ELR (cell line): ENCODE measurements at places on chromosomes 5 and 9.

- DNase-seq, result peak; percentile 74
These were observed at the start of gene PRUNE2 for GRCh38 chr9:76905791-76906646. Gene PRUNE2 (minus strand): TSS chr9:76906114. CDS start chr9:76905963, 151 bp downstream.

- peak; percentile 88 for DNase-seq
These were observed 24.5 kb downstream of the ERGIC1 start for GRCh38 chr5:172858511-172858989.

- no peak for DNase-seq
These were observed 216.7 kb downstream of the BNC2 start for GRCh38 chr9:16653491-16654399.

DNA sequence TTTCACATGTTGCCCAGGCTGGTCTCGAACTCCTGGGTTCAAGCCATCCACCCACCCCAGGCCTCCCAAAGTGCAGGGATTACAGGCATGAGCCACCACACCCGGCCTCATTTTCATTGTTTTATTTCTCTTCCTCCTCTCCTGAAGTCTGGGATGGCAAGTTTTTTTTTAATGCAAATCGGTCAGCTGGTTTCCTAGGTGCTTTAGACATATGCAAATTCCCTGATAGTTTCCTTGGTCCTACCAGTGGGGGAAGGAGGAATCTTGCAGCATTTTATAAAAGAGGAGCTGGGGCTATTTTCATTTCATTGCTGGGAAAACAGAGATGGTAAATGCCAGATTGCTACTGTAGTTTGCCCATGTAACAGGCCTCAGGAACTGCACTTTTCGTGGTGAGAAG, 179.4 kb downstream of the ACTL7B start:
- DNase-seq, result no peak

DNA sequence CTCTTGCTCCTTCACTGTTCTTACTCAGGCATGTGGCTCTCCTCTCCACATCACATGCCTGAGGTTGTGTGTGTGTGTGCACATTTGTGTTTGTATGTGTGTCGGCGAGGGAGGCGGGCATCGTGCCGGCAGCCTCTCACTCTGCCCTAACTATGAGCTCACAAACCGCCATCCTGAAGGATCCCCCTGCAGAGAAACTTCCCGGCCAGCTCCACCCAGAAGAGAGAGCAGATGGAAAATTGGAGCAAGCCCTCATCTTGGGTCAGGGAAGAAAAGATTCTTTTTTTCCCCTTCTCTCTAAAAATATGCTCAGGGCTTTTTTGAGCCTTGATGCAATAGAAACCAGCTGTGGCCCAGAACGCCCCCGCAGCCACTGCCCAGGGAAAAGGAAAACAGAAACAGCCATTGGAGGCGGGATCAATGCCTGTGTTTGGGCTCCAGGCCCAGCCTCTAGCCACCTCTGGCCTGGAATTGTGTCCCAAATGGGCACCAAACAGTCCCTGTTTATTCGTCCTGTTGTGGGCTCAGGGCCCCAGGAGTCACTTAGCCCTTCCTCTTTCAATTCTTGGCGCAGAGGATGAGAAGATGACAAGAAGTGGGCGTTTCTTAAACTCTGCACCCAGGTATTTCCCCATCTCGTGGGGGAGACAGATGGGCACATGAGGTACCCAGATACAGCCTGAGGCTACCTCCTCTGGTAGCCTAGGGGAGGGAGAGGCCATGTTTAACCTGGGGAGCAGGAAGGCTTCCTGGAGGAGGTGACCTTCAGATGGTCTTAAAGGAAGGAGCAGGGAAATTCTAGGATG, 151.5 kb downstream of the RGS3 start:
- no peak for DNase-seq

DNA sequence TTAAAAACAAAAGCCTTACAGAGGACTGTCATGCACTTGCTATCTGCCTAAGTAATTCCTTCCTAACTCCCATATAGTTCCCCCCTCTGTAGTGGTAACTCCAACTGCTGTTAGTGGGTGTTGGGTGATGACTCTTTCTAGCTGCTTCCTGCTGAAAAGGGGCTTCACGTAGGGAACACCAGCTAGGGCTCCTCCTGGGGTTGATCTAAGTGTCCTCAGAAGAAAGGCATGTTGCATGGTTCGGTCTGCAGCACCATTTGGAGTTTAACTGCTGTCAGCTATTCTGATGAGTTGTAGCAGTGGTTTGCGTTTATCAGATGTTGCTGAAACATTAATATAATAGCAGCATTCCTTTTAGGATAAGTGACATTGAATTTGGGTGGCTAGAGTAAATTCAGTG, 281.9 kb upstream of the TUSC1 start:
- DNase-seq, result no peak

DNA sequence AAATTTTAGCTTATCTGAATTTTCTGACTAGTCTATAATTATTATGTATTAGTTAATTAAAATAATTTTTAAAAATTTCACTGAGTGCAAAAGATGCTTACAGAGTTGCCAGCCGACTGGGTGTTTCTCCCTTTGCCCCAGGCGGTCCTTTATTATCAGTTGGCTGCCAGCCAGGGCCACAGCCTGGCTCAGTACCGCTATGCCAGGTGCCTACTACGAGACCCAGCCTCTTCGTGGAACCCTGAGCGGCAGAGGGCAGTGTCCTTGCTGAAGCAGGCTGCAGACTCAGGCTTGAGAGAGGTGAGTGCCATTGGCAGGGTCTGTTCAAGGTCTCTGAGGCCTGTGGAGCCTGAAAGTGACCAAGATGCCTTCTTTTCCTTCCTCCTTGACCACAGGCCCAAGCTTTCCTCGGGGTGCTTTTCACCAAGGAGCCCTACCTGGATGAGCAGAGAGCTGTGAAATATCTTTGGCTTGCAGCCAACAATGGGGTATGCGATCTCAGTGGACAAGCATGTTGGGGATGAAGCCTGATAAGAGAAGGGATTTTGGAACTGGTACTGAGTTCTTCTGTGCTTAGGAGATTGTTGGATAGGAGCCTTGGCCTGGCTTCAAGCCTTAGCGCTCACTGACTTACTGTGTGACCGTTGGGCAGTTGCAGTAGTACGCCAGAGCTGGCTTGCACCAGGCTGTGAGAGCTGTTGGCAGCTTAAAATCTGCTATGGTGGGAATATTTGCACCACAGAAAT, 10.6 kb downstream of the DELE1 start:
- DNase-seq, result no peak

GRCh38 chr5:177369645-177370440, 12.1 kb downstream of the RGS14 start:
- DNase-seq, result no peak

GRCh38 chr5:173258466-173258865, 23.5 kb upstream of the NKX2-5 start:
- no peak for DNase-seq

DNA sequence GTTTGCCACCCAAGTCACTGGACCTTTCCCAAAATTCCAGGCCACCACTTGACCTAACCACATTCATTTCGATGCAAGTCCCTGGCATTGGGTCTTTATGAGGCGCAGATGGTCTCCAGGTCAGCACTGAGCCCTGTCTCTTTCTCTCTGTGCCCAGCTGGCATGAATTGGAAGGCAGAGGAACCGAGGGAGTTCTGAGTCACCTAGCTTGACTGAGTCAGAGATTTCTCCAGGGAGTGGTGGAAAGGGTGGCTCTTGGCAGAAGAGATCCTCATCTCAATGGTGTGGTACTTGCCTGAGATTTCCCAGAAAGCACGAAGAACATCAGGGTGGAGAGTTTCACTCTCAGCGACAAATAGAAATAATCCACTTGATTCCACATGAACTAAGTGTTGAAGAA, 43.8 kb downstream of the WDR36 start:
- peak; percentile 67 for DNase-seq

- DNase-seq, result no peak
These were observed 70.1 kb downstream of the RFX3 start for GRCh38 chr9:3455717-3456116.

GRCh38 chr5:176578391-176578808, 29.3 kb downstream of the CDHR2 start:
- peak; percentile 71 for DNase-seq

DNA sequence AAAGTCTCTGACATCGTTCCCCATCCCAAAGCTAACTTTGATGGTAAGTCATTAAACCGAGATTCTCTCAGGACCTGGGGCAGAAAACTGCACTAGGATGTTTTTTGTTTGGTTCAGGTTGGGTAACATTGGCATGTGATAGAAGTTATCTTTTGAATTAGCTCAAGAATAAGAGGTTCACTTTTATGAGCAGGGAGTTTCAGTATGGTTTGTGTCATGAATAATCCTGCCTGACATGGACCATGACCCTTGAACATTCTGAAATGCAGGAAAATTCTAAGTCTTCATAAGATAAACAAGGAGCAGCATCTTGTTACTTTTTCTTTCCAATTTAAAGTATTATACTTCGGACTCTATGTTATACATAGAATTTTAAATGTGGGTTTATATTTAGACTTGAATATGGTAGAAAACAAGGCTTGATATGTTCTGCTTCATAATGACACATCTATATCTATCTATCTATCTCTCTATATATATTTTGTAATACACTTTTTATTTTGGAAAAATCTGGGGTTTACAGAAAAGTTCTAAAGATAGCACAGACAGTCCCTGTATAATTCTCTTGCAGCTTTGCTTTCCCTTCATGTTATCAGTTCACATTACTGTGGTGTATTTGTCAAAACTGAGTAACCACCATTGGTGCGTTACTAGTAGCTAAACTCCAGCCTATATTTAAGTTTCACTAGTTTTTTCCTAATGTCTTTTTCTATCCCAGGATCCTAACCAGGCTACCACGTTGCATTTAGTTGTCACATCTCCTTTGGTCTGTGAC, 102.7 kb upstream of the TAF11L2 start:
- no peak for DNase-seq

DNA sequence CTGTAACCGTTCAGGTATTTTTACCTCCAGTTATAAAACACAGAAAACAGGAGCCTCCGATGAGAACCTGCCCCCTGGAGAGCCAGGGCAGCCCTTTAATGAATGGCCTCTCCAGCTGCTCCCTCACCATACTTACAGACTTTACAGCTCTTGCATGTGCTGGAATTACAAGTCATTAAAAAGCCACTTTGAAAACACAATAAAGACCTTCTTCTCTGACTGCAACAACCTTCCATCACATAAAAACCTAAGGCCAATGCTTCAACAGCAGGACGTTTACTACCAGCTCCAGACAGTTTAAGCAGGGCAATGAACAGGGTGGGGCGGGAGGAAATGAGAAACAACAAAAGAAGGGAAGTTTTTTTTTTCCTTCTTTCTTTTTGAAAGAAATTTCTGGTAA, 213.8 kb downstream of the MLLT3 start:
- DNase-seq, result no peak
